ENCODE measurements at places on chromosomes 13 and 19. TPM values are rescaled to one million over a fixed set of nuclear protein-coding genes. Genes with fewer than 3 reads are reported as not detected.

The GJB6 gene
- total RNA-seq, result 3.2 TPM

GRCh38 chr13:24355103-24355502, 45.7 kb downstream of the C1QTNF9 start:
- no peak overlapping the region for H3K27ac ChIP-seq
- H3K4me1 ChIP-seq, result no peaks in the 10 kb centered on the region
- no peak for DNase-seq
- H3K4me3 ChIP-seq, result no peak overlapping the region
- H3K36me3 ChIP-seq, result no peaks in the 10 kb centered on the region

- no peaks in the 10 kb centered on the region for H3K4me1 ChIP-seq
- DNase-seq, result no peak
- no peaks in the 10 kb centered on the region for H3K36me3 ChIP-seq
- no peak overlapping the region for H3K27ac ChIP-seq
- H3K27me3 ChIP-seq, result peaks cover 15% of the 10 kb centered on the region
Observed at GRCh38 chr19:30163663-30164062, 208.5 kb upstream of the ZNF536 start.

DNA sequence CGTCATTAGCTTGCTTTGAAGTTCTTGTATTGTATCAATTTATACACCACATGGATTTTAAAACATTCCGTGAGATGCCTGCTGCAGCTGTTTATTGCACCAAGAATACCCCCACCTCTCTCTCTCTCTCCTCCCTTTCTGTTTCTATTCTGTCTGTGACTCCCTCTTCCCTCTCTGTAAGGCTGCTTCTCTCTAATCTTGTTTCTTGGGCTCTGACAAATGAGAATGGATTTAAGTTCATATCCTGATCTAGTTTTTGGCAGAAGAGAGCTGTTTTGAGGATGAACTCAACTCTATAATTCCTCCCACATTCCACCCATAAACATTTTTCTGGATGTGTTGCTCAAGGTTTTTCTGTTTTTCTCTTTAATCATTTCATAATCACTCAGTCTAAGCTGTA, 144.3 kb upstream of the FRY start:
- no peak for DNase-seq
- no peaks in the 10 kb centered on the region for H3K27me3 ChIP-seq
- H3K4me1 ChIP-seq, result peaks cover 10% of the 10 kb centered on the region
- H3K36me3 ChIP-seq, result no peaks in the 10 kb centered on the region

The LRG1 gene
- total RNA-seq, result 0.36 TPM

The DLL3 gene
- total RNA-seq, result 0.21 TPM

- H3K4me3 ChIP-seq, result peak overlapping the region; percentile 53
- no peak overlapping the region for H3K27ac ChIP-seq
- peaks cover 14% of the 10 kb centered on the region for H3K4me1 ChIP-seq
- H3K36me3 ChIP-seq, result no peaks in the 10 kb centered on the region
Observed at GRCh38 chr19:2488942-2489731, 13.2 kb downstream of the GADD45B start.

The SIGLEC5 gene
- 0.64 TPM for total RNA-seq

DNA sequence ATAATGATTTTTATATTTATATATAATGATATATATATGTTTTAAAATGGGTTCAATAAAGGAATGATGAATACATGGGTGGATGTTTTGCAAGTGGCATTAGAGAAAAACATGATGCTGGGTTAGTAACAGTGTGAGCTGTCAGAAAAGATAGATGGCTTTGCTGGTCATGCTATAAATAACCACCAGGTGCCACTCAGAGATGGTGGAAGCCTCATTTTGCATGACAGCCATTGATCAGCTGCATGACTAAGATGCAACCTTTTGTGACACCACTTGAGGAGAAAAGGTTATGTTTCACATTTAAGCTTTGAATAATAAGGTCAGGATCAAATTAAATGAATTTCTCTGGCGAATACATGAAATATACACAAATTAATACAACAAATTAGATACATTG, 737.7 kb downstream of the PCDH9 start:
- no peak overlapping the region for H3K4me3 ChIP-seq
- H3K4me1 ChIP-seq, result no peaks in the 10 kb centered on the region
- no peak overlapping the region for H3K27ac ChIP-seq
- no peaks in the 10 kb centered on the region for H3K27me3 ChIP-seq
- no peak for DNase-seq
- peaks cover 4% of the 10 kb centered on the region for H3K36me3 ChIP-seq

- H3K36me3 ChIP-seq, result no peaks in the 10 kb centered on the region
- H3K4me1 ChIP-seq, result no peaks in the 10 kb centered on the region
- no peaks in the 10 kb centered on the region for H3K27me3 ChIP-seq
- H3K4me3 ChIP-seq, result no peak overlapping the region
- DNase-seq, result no peak
- no peak overlapping the region for H3K27ac ChIP-seq
Observed at GRCh38 chr13:86922936-86923335, 748.2 kb upstream of the SLITRK5 start.

The MAMSTR gene
- total RNA-seq, result 1.2 TPM

The SH2D3A gene
- total RNA-seq, result 17.8 TPM

- H3K27me3 ChIP-seq, result no peaks in the 10 kb centered on the region
- H3K4me1 ChIP-seq, result peaks cover 7% of the 10 kb centered on the region
- DNase-seq, result peak; percentile 58
- H3K27ac ChIP-seq, result no peak overlapping the region
- no peak overlapping the region for H3K4me3 ChIP-seq
- no peaks in the 10 kb centered on the region for H3K36me3 ChIP-seq
Observed at GRCh38 chr19:55689411-55690108, 14.5 kb downstream of the EPN1 start.

GRCh38 chr13:113992276-113993005, 18.6 kb upstream of the C13orf46 start:
- no peak overlapping the region for H3K27ac ChIP-seq
- H3K27me3 ChIP-seq, result no peaks in the 10 kb centered on the region
- H3K4me1 ChIP-seq, result peaks cover 15% of the 10 kb centered on the region
- H3K4me3 ChIP-seq, result no peak overlapping the region
- H3K36me3 ChIP-seq, result peaks cover 22% of the 10 kb centered on the region

The RNF17 gene
- not detected for total RNA-seq

The ZNF211 gene
- 9.9 TPM for total RNA-seq

DNA sequence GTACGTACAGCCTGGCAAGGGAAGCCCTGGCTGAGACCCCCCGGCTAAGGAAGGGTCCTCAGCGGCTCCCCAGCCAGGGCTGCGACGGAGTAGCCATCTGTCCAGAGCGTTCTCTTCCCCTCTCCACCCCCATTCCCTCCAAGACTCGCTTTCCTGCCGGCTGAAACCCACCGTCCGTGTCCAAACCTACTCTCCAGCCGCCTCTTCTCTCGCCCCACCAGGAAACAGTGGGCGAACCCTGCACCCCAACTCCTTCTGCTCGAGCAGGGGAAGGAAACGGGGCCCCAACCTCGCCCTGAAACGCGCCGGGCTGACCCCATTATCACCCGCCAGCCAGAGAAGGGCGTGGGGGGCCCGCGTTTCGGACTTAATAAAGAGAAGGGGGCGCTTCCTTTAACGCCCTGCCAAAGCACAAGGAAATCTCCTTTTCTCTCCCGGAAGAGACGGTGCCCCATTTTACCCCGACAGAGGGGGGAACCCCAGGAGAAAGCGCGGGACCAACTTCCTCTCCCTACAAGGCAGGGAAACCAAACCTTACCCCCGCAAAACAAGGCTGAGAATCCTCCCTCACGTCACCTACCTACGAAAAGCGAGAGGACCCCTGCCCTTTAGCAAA, 2.5 kb downstream of the ZC3H4 start:
- peaks cover 51% of the 10 kb centered on the region for H3K4me1 ChIP-seq
- DNase-seq, result peak; percentile 75
- peaks cover 26% of the 10 kb centered on the region for H3K36me3 ChIP-seq
- peak overlapping the region; percentile 98 for H3K4me3 ChIP-seq
- H3K27me3 ChIP-seq, result no peaks in the 10 kb centered on the region

The SMAD9 gene
- not detected for total RNA-seq

DNA sequence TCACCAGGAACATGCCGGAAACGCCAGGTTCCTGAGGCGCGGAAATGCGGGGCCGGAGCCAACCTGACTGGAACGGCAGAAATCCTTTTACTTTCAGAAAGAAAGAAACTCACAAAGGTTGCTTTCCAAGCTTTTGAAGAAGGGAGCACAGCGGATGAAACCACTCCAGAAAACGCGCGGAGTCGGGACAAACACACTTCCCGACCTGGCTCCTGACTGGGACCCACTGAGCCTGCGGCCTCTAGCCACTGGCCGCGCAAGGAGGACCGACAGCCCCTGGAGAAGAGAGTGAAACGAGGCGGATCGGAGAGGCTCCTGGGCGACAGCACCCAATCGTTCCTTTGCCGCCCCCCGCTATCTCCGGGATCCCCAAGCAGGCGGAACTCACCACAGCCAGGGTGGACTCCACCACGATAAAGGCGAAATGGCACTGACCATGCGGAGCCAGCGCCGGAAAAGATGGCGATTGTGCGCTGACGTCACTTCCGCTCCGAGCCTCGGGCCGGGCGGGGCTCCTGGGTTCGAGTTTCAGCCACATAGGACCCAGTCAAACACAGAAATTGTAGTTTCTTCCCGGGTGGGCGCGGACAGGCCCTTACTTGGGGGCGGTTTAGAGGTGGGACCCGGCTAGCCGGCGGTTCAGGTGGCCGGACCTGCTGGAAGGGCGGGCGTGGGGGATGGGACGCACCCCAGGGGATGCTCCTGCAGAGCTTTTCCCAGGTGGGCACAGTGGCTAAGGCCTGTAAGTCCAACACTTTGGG, at the start of gene ZNF121:
ZNF121 (minus strand) TSS at position 432 of the 761 bp plus-strand sequence. CDS start 16,407 bp downstream, outside the sequence.
- H3K36me3 ChIP-seq, result peaks cover 22% of the 10 kb centered on the region
- H3K4me3 ChIP-seq, result peak within 1 kb of the TSS; percentile 96
- peak; percentile 90 for DNase-seq
- peak within 1 kb of the TSS; percentile 93 for H3K27ac ChIP-seq
- H3K4me1 ChIP-seq, result peaks cover 29% of the 10 kb centered on the region

- H3K36me3 ChIP-seq, result no peaks in the 10 kb centered on the region
- no peak for DNase-seq
- no peaks in the 10 kb centered on the region for H3K27me3 ChIP-seq
- no peak overlapping the region for H3K4me3 ChIP-seq
- H3K4me1 ChIP-seq, result no peaks in the 10 kb centered on the region
- H3K27ac ChIP-seq, result no peak overlapping the region
Observed at GRCh38 chr13:37488726-37489125, 109.8 kb downstream of the POSTN start.

GRCh38 chr13:51645154-51645650, 60.9 kb downstream of the WDFY2 start:
- H3K4me3 ChIP-seq, result peak overlapping the region; percentile 37
- peak overlapping the region; percentile 87 for H3K27ac ChIP-seq
- H3K36me3 ChIP-seq, result no peaks in the 10 kb centered on the region

GRCh38 chr13:40220299-40220935, 446.0 kb downstream of the FOXO1 start:
- H3K27ac ChIP-seq, result peak overlapping the region; percentile 54
- DNase-seq, result no peak
- H3K4me1 ChIP-seq, result peaks cover 26% of the 10 kb centered on the region

The PROSER1 gene
- total RNA-seq, result 66.0 TPM

The MEF2B gene
- total RNA-seq, result 5.9 TPM

The ZNF708 gene
- 19.6 TPM for total RNA-seq

The GIPR gene
- total RNA-seq, result 29.0 TPM

- H3K4me3 ChIP-seq, result no peak overlapping the region
- no peak for DNase-seq
- no peaks in the 10 kb centered on the region for H3K27me3 ChIP-seq
- no peaks in the 10 kb centered on the region for H3K36me3 ChIP-seq
Observed at GRCh38 chr13:51767100-51767499, 36.9 kb downstream of the DHRS12 start.

GRCh38 chr19:6091771-6092291, 18.5 kb downstream of the RFX2 start:
- no peak for DNase-seq
- no peak overlapping the region for H3K27ac ChIP-seq
- H3K4me3 ChIP-seq, result no peak overlapping the region
- H3K27me3 ChIP-seq, result peaks cover 25% of the 10 kb centered on the region
- no peaks in the 10 kb centered on the region for H3K36me3 ChIP-seq
- H3K4me1 ChIP-seq, result peaks cover 15% of the 10 kb centered on the region

The ADAMTSL5 gene
- 1.8 TPM for total RNA-seq

The IL11 gene
- not detected for total RNA-seq

The MAN2B1 gene
- total RNA-seq, result 135 TPM

The CD33 gene
- 1.4 TPM for total RNA-seq

The FXYD5 gene
- total RNA-seq, result 141 TPM

The LIM2 gene
- total RNA-seq, result 2.1 TPM

DNA sequence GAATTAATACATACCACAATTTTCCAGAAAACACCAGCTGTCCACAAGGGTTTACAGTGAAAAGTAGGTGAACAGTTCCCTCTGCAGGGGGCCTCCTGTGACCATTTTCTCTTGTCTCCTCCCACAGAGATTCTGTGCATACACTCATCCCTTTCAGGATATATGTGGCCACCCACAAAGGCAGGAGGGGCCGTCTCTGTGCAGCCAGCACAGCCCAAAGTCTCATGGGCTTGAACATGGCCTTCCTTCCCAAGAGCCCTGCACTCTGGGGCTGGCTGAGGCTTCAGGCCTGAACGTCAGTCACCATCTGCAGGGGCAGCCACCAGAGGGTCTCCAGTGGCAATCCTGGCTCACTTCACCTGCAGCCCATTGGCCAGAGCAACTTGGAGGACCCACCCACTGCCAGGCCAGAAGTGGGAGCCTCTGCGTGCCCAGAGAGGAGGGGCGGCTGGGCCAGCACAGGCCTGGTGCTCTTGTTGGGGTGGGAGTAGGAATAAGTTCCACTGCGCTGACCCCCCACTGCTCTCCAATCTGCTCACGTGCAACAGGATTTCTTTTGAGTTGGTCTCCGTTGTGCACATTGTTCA, 25.1 kb downstream of the TMEM161A start:
- H3K4me1 ChIP-seq, result peaks cover 11% of the 10 kb centered on the region
- no peaks in the 10 kb centered on the region for H3K36me3 ChIP-seq
- no peak overlapping the region for H3K4me3 ChIP-seq
- no peaks in the 10 kb centered on the region for H3K27me3 ChIP-seq

GRCh38 chr19:18847549-18848463, 16.0 kb downstream of the UPF1 start:
- no peaks in the 10 kb centered on the region for H3K27me3 ChIP-seq
- DNase-seq, result no peak
- H3K4me1 ChIP-seq, result peaks cover 56% of the 10 kb centered on the region
- no peak overlapping the region for H3K4me3 ChIP-seq
- H3K27ac ChIP-seq, result peak overlapping the region; percentile 87
- H3K36me3 ChIP-seq, result no peaks in the 10 kb centered on the region

- H3K27me3 ChIP-seq, result no peaks in the 10 kb centered on the region
- no peak overlapping the region for H3K27ac ChIP-seq
- H3K36me3 ChIP-seq, result no peaks in the 10 kb centered on the region
- no peaks in the 10 kb centered on the region for H3K4me1 ChIP-seq
- H3K4me3 ChIP-seq, result no peak overlapping the region
Observed at GRCh38 chr13:36212789-36213188, 1.6 kb downstream of the SOHLH2 start.

GRCh38 chr19:16199275-16199932, 1.7 kb downstream of the AP1M1 start:
- H3K4me3 ChIP-seq, result peak overlapping the region; percentile 75
- peaks cover 40% of the 10 kb centered on the region for H3K4me1 ChIP-seq
- DNase-seq, result no peak
- no peaks in the 10 kb centered on the region for H3K36me3 ChIP-seq

The TFPT gene
- 48.3 TPM for total RNA-seq

DNA sequence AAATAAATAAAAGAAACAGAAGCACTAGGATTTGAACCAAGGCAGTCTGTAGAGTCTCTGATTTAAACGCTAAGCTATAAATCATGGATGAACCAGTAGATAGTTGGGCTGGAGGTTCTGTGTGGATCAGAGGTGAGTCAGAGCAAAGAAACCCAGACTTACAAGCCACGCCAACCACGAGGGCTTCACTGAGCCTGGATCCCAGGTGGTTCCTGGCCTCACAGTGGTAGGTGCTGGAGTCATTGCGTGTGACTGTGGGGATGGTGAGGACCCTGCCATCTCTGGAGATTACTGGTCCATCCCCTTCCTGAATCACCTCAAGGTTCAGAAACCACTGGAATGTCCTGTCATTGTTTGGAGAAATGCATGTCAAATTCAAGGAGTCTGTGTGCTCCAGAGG, 19.3 kb upstream of the CEACAM20 start:
- H3K4me3 ChIP-seq, result no peak overlapping the region
- H3K27me3 ChIP-seq, result peaks cover 20% of the 10 kb centered on the region
- no peak overlapping the region for H3K27ac ChIP-seq
- no peaks in the 10 kb centered on the region for H3K4me1 ChIP-seq

The UPK1A gene
- 0.38 TPM for total RNA-seq
